ENCODE measurements at places on chromosomes 2 and 18.

- peak; percentile 59 for DNase-seq
Observed at GRCh38 chr2:196263181-196263747, 91.9 kb upstream of the STK17B start.

GRCh38 chr2:121235542-121235941 is 49.5 kb downstream of the TFCP2L1 start:
- DNase-seq, result no peak

DNA sequence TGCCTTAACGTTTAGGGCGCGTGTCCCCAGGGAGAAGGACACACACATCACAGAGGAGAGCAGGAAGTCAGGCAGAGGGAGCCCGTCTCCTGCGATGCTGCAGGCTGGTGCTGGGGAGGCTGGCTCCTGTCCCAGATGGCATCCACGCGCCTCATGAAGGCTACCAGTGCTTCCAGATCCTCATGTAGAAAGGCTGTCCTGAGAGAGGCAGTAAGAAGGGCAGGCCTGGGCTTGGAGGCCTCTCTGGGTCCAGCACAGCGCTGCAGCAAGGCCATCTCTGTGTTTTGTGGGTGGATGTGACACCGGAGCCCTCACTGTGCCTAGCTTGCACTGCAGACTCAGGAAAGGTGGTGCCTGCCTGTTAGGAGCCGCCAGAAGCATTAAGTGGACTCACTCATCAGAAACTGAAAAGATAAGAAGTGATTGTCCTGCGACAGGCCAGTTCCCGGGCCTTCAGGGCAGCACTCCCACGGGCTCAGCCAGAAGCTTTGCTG is 62.7 kb downstream of the FAM168B start:
- DNase-seq, result no peak

GRCh38 chr2:174686430-174686829 is 77.8 kb downstream of the CHRNA1 start:
- DNase-seq, result no peak

DNA sequence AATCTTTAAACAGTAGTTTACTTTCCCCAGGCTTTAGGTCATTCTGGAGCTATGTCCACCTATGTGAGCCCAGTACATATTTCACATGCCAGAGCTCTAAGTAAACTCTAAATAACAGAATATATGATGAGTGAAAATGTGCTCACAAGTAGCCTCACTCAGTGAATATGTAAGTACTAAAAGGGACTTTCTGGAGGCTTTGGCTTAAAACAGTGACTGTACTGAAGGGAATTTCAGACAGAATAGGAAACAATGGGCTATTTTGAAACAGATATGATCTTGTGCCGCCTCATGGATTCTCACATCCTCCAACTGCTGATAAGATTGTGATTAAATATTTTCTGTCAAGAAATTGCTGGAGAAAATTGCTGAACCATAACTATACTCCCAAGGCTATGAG is 747.9 kb downstream of the SOCS6 start:
- no peak for DNase-seq

DNA sequence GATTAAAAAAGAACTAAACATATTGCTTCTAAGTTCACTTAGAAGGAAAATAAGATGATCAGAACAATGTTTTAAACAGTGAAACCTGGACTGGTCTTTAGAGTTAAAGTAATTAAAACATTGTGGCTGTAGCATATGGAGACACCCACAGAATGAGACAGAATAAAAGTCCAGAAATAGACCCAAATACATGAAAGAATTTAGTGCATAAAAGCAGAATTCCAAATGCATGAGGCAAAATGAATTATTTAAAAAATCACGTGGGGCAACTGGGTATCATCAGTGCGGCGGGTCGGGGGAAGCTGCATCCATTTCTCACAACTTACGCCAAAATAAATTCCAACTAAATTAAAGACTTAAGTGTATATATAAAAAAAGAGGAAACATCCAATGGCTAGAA is 12.1 kb downstream of the RNF149 start:
- no peak for DNase-seq

DNA sequence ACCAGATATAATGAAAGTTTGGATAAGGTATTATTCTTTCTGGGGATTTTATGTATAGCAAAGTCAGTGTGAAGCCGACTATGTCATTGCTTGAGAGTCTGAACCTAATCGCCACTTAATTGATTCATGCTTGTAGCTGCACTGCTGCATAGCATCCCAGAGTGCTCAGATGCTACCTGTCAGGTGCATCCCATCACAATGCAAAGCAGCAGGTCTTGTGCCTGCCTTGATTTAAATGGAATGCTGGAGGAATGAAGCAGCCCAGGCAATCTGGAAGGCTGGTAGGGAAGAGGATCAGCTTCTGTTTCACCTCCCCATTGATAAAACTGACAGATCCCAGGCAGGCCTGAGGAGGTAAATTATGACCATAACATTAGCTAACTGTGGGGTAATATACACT is 40.4 kb upstream of the ATIC start:
- no peak for DNase-seq

- DNase-seq, result no peak
Observed at GRCh38 chr2:143553261-143553660, 424.0 kb downstream of the ARHGAP15 start.

DNA sequence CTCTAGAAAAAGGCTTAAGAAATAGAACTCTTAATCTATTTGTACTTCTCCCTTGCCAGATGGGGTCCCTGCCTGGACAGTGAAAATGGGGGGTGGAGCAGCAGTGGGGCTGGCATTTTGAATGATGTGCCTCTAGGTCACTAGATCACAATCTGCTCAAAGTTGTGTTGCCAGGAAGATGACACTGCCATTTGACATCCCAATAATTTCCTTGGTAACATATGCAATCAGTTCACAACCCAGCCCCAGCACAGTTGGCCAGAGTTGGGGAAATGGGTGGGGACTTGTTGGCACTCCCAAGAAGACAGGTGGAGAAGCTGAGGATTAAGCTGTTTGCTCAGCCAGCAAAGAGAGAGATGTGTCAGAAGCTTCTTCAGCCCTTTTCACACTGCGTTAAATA is 558.3 kb upstream of the KLHL29 start:
- no peak for DNase-seq

DNA sequence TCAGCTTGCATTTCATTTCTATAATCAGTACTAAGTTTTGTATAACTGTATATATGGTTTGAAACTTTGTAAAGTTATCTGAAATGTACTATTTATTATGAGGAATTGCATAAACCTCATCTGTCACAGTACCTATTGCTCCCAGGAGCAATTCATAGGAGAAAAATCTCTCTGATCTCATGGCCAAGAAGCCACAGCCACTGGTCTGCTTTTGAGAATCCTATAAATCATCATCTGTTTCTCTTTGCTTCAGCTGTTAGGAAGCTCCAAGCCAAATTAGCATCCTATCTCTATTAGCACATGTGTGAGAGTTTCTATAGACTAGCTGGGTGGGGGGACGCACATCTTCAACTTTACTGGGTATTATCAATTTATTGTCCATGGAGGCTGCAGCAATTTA is 210.3 kb downstream of the CYP26B1 start:
- DNase-seq, result no peak

GRCh38 chr2:109066501-109066900 is 62.5 kb upstream of the SH3RF3 start:
- no peak for DNase-seq
